ENCODE measurements at places on chromosomes 7 and 10. TPM values are rescaled to one million over a fixed set of nuclear protein-coding genes. Genes with fewer than 3 reads are reported as not detected.
A peak's percentile ranks its signal among the peaks of the same experiment; 100 is the strongest.

GRCh38 chr10:117568334-117568733, 25.8 kb downstream of the EMX2 start:
- DNase-seq: no peak

GRCh38 chr7:27459021-27459730, 203.5 kb downstream of the HIBADH start:
- DNase-seq: no peak

GRCh38 chr10:123622381-123622780, 43.8 kb upstream of the GPR26 start:
- no peak for DNase-seq

LIPF gene
- not detected for total RNA-seq

DNA sequence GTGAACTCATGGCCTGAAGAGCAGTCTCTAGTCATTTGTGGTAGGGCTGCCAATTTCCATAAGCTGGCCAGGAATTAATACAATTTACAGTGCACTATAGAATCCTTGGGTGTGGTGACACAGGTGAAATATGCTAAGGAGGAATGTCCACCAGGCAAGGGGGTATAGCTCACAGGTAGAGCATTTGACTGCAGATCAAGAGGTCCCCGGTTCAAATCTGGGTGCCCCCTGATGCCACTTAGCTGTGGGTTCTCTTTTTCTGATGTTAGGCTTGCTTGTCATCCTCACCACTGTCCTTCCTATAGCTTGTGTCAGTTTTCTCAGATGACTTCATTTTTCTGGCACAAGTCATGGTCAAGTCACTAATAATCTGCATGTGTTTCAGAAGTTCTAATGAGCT, 108.7 kb downstream of the ZNF467 start:
- no peak for DNase-seq

DNA sequence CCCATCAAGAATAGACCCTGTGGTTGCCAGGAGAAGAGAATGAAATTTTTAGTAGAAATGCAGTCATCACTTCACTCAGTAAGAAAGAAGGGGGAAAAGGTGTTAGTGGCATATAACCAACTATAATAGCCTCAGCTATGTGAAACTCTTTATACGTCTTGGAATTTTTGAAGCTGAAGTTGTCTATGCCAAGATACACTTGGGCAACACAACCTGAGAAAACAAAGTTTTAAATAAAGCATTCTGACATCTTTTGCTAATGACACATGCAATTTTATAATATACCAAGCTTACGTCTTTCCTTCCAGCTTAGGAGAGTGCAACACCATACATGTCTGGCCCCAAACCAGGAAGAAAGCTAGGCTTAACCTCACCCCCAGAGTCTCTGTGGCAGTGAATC, 40.8 kb upstream of the ZNF438 start:
- no peak for DNase-seq

GRCh38 chr10:79209831-79210230, 137.4 kb upstream of the PPIF start:
- DNase-seq: no peak

SPRN gene
- not detected for total RNA-seq

VPS41 gene
- 37.5 TPM for total RNA-seq

OR2A1 gene
- total RNA-seq: 0.95 TPM

- no peak for DNase-seq
Measured at GRCh38 chr10:124912101-124912886, 29.6 kb upstream of the ZRANB1 start.

DNAH11 gene
- total RNA-seq: 0.37 TPM

DNA sequence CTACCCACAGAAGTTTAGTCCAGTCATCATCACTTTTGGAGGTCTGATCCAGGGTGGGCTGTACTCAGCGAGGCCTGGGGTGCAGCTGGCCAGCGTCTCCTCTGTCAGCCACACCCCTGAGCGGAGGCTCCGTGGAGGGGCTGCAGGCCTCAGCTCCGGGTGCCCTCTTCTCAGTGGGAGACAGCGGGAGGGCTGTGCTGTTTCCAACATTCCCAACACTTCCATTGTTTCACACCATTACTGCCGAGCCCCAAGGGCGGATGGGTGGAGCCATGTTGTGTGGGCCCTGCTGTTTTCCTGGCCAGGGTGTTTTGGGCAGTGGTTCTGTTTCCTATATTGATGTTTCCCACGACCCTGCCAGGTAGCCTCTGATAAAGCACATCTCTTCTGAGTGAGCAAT, 95.0 kb downstream of the MKI67 start:
- DNase-seq: no peak

GRCh38 chr7:105003275-105003674, 10.7 kb upstream of the KMT2E start:
- peak; percentile 53 for DNase-seq

All from omental fat pad (tissue), 4 donors.